Ecto neural progenitor cell (in vitro differentiated cells): ENCODE measurements at places on chromosomes 16 and 17.

DNA sequence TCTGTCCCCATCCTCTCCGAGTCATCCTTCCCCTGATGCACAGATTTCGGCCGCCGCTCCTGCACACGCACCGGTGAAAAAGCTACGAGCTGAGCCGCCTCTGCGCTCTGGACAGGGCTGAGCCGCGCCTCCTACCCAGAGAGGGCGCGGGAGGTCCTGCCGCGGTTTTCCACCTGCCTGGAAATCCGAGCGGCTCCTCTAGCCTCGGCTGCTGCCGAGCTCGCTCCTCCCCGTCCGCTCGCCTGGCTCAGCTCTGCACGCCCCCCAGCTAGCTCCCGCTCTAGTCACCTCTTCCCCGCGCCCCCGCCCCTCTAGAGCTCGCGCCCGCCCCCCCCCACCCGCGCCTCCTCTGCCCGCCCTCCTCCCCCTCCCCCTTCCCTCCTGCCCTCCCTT lies 198 bp upstream of the SHISA9 start:
- DNase-seq, result peak; percentile 86

- DNase-seq, result no peak
Measured at GRCh38 chr16:54927125-54928015, 3.3 kb upstream of the IRX5 start.

DNA sequence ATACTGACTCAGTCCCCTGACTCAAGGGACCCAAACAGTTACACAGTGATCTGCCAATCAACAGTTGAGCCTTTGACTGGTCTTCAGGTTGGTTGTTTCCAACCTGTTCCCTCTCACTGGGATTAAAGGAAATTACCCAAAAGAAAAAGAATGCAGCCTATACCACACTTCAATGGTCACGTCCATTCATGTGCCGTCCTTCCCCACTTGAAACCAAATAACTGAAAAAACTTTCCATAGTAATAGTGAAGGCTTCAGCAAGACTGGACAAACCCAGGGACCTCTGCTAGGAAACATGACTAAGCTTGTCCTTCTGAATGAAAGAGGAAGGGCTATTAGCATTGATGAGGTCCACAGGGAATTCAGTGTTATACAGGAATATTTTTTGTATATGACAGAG lies 30.6 kb downstream of the MRPS23 start:
- no peak for DNase-seq

GRCh38 chr17:64008830-64009229 lies 10.7 kb downstream of the PRR29 start:
- no peak for DNase-seq

GRCh38 chr17:57011491-57012015 lies 33.6 kb downstream of the SCPEP1 start:
- DNase-seq, result no peak

- no peak for DNase-seq
Measured at GRCh38 chr16:52451971-52452421, 94.9 kb downstream of the TOX3 start.

DNA sequence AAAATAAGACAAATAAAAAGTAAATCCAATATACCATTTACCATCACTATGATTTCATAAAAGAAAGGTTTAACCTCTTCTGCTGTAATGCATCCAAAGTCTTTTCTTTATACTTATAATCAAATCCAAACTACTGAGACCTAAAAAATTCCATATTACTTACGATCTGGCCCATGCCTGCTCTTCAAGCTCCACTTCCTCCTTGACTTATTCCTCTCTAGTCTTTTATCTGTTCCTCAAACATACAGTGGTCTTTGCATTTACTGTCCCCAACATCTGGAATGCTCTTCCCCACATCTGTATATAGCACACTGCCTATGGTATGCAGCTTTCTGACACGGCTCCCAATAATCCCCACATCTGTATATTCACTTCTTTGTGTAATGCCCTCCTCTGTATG lies 33.8 kb downstream of the PCTP start:
- no peak for DNase-seq

- no peak for DNase-seq
Measured at GRCh38 chr16:17511340-17511739, 40.6 kb upstream of the XYLT1 start.

DNA sequence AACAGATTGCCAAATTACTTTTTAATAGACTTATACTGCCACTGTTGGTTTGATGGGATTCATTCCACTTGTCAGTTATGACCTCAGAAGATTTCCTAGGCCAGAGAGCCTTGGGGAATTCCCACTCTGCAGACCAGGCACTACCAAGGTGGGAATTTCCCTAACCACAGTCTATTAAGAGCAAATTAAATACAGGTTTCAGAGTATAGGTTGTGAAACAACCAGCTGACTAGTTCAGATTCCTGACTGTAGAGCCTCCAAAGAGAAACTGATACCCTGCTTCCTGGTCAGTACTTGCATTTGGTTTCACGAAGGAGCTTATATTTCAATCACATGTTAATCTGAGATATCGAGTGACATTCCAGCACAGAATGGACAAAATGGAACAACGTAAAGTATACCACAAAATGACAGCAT lies 186.5 kb downstream of the STX8 start:
- no peak for DNase-seq

DNA sequence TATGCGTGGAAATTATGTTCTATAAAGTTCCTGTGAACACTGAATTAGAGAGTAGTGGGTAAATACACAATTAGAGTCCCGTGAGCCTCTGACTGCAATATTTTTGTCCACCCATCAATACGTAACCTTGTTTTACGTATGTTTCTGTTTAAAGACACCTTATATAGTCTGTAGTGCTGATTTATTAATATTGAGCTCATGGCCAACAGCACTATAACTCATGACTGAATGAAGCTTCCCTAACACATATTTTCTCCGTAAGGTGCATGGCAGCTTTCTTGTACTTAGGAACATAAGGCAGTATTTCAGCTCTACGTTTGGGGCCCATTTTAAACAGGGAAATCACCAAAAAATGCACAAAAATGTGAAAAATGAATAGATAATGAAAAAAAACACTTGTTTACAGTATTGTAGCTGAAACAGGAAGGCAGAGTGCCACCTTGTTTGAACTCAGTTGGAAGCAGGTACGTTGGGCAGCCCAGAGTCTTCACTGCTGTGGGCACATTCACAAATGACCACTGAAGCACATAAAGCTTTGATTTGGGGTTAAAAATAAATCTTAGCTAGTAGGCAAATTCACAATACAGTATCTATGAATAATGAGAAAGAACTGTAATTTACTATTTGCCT lies 108.5 kb downstream of the CNTNAP4 start:
- no peak for DNase-seq

- peak; percentile 30 for DNase-seq
Measured at GRCh38 chr17:74646231-74646630, 22.7 kb upstream of the CD300E start.

DNA sequence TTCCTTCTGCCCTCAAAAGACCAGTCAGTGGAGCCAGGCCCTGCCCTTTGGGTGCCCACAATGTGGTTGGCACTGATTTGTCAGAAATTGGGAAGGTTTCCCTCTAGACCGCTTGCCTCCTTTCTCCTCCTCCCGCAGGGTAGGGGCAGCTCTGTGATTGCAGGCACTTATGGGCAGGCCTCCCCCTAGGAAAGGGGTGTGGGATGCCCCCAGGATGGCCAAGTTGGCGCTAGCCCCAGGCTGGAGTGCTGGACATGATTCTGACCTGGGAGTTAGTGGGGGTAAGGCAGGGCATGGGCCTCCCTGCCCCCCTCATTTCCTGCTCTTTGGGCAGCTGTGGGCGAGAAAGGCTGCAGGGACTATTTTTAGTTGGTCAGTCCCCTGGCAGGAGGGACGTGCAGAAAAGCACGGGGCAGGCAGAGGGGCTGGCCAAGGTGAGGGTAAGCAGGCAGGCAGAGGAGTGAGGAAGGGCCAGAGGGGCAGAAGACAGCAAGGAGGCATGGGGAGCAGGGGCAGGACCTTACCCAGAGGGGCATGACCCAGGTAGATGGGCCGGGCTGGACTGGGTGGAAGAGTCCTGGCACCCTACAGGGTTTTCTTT lies 3.3 kb downstream of the RARA start:
- no peak for DNase-seq

- DNase-seq, result no peak
Measured at GRCh38 chr16:66099306-66099705, 267.2 kb upstream of the CDH5 start.

- no peak for DNase-seq
Measured at GRCh38 chr17:39002991-39003715, 36.0 kb upstream of the FBXO47 start.

GRCh38 chr16:66604376-66605176 lies at the start of gene CMTM3:
TSS of gene CMTM3 (plus strand) at chr16:66604704. CDS start at chr16:66604806, 102 bp downstream.
- DNase-seq, result peak; percentile 90

GRCh38 chr16:8998108-8998507 lies 34.4 kb upstream of the USP7 start:
- DNase-seq, result no peak

DNA sequence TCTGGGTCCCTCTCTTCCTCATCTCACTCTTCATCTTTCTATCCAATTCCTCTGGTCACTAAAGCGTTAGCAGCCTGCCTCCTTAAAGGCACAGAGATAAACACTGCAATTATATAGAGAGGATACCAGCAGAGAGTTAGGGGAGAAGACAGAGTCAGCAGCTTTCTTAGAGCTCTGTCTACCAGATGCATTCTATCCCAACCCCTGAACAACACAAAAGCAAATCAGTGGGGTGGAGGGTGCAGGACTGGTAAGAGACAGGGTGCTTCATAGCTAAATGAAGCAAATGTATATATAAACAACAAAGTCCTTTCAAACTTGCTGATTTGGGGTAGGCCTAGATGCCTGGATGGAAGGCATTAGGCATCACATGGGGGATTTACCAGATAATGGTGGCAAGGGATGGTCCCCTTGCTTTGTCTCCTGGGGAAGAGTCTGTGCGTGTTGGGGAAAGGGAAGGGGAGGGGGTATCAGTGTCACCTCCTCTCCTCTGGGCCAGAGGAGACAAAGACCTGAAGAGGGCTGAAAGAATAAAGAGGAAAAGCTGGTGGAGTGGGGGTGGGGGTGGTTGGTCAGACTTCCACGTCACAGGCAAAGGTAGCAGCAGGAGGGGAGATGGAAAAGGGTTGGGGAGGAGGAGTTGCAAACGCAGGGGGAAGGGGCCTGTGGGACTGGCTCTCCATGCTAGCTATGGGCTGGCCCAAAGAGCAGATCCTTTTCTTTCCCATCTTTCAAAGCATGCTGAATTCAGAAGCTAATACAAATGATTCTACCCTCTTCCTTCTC lies 12.0 kb downstream of the HOXB4 start:
- DNase-seq, result no peak

GRCh38 chr16:86337138-86337537 lies 173.2 kb upstream of the FOXF1 start:
- peak; percentile 39 for DNase-seq

- DNase-seq, result no peak
Measured at GRCh38 chr16:4435337-4436067, 9.8 kb downstream of the DNAJA3 start.

DNA sequence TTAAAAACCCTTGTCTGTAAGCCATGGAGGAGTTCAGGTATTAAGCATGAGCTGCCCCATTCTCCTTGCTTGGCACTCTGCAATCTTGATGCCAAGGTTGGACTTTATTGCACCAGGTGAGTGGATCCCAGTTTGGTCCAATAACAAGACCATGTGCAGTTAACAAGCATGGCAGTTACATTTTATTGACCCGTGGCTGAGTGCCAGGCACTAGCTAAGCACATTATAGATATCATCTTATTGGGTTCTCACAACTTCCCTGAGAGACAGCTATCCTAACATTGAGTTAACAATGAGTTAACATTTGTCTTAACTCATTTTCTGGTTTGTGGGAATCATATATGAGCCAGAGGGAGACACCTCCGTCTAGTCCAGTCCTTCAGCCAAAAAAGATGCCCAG lies 21.8 kb downstream of the LYRM9 start:
- DNase-seq, result no peak

DNA sequence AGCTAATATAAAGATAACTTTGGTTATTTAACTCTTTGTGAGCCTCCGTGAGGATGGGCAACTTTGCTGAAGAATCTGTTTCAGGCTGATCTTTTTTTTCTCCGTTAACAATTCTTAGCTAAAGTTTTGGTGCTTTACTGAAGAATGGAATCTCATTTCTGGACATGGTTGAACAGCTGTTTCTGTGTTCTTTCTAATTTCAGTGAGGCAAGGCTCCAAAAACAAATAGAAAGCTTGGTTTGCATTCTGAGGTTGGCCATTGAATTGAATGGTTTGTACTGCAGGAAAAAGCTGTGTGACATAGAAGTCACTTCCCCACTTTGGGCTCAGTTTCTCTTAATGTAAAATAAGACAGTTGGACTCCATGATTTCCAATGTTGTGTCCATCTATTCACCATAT lies 22.3 kb upstream of the HLF start:
- no peak for DNase-seq

- no peak for DNase-seq
Measured at GRCh38 chr16:29868396-29869009, 5.5 kb upstream of the CDIPT start.

DNA sequence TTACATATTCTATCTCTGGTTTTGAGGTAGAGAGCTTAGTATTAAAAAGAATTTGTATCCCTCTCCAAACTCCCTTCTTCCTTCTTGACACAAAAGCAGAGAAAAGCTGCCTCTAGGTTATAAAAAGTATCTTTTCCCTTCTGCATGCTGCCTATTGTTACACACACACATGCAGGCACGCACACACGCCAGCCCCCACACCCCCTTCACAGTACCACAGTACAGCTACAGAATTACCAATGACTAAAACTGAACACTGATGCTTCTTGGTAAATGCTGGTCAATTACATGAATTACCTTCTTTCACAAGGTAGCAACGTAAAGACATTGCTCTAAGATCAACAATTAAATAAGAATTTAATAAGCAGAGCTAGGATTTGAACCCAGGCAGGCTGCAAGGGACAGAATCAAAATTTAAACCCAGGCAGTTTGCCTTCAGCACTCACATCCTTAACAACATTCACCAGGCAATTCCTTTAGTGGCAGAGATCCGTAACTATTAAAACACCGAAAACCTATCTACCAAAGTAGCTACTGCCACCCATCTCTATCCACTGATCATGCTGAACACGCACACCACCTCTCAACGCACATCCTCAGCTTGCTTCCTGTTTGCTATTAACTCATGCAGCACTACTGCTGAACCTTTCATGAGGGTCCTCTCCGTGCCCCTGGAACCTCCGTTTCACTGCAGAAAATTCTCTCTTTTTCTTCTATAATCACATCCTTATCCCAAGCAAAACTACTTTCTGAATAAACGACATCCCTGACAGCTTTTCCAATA lies 37.8 kb downstream of the YWHAE start:
- no peak for DNase-seq

- no peak for DNase-seq
Measured at GRCh38 chr17:43444223-43445008, 39.4 kb upstream of the DHX8 start.

- no peak for DNase-seq
Measured at GRCh38 chr17:3007651-3008121, 55.7 kb downstream of the OR1D5 start.
